M059J (cell line): ENCODE measurements at places on chromosomes 3 and 15.

DNA sequence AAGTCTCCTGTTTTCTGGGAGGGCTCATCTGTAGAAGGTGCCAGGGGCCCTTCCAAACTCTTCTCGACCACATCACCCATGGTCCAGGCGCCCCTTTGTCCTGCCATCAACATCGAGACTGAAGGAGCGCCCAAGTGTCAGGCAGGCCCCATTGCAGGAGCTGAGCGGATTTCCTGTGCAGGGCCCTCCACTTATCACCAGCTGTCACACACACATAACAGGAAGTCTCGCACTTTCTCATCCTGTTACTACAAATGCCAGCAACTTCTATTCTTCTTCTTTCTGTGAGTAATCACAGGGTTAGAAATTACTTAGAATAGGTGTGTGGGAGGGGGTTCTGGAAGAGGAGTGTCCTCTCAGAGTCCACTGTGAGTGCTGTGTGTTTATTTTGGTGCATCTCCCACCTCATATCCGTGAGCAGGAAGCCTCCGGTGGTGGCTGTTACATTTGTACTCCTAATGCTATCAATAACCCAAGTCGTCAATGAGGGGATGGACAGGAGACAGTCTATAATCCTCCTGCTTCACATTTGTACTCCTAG is at the start of gene KLHL6:
KLHL6 (minus strand) TSS at position 166 of the 541 bp plus-strand sequence; CDS start at position 113, 53 bp downstream.
- DNase-seq = no peak

GRCh38 chr3:146221276-146221675 is 29.6 kb downstream of the PLSCR4 start:
- DNase-seq = peak; percentile 28

GRCh38 chr3:27723001-27723445 is 900 bp upstream of the EOMES start:
- DNase-seq = no peak

- DNase-seq = no peak
Observed at GRCh38 chr3:197709135-197709534, 27.6 kb downstream of the RUBCN start.

DNA sequence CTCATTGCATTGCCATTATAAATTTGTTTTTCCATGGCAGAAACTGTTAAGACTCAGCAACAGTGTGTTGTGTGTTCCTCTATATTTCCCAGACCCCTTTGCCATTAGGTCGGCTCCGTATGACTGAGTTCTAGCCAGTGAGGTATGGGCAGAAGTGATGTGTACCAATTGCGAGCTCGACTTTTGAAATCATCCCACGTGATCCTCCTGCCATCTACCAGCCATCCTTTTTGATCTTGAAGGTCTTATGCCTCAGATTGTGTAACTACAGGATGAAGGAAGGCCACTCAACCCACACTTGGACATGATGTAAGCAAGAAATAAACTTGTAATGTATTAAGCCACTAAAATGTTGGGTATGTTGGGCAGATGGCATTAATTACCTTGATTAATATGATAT is 562.3 kb downstream of the PDCD6IP start:
- DNase-seq = no peak

DNA sequence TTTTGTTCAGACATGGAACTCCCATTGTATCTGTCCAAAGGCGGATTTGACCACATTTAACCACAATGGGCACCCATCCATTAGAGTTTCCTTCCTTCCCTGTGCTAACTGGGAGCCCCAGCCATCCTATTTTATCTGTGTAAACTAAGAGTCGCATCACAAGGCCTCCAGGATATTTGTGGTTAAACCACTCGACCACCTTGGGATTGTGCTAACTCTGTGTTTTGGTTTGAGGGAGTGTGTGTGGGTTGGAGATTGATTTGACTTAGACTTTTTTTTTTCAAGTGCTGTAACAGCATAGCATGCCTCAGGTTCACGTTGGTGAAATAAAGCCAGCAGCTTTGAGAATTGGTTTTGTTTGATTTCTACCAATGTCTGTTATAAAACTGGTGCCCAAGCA is 100.4 kb upstream of the TP63 start:
- DNase-seq = peak; percentile 94

DNA sequence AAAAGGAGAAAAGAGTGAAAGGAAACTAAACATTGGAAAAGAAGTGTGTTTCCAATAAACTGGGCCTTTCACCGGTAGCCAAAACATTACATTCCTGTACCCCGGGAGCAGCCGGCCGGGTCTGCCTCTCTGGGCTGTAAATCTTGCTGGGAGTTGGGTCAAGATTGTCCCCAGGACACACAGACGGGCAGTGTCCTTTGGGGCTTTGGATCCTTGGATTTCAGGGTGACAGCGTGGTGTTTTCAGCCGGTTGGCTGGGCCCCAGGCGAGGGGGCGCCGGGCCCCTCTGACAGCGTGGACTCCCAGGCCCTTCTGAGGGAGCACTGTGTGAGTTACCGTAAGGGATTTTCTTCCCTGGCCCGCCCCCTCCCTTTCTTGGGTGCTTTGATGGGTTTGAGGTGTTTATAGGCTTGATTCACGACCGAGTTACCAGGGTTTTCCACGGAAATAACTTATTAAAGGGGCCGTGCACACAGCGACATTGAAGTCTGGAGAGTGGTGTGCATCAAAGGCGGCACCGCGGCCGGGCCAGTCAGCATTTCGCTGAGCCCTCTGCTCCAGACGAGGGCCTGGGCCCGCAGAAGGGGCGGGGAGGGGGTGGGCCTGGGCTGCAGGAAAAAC is 27.4 kb downstream of the SMAD6 start:
- DNase-seq = no peak

GRCh38 chr3:156602424-156602823 is 47.5 kb upstream of the SSR3 start:
- DNase-seq = peak; percentile 62

DNA sequence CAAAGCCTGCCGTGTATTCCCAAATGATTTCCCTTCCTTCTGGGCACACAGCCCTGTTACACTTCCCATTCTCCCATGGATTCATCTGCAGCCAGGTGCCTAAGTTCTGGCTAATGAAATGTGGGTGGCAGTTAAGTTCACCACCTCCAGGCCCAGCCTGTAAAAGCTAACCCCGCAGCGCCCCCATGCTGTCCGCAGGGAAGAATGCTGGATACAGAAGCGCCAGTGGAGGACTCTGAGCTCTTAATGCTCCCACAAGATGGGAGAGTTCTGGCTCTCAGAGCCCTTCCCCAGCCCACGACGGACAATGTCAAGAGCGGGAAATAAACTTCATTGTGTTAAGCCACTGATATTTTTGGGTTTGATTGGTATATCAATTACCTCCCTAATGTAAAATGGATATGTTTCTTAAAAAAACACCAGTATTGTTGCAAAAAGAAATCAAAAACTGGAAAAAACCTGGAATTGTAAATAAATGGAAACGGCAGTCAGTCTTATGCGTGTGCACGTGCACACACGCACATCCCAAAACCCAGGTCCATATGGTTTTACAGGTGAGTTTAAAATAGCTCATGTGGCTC is 37.7 kb upstream of the FGD5 start:
- DNase-seq = peak; percentile 34

GRCh38 chr3:124791639-124792151 is 61.4 kb downstream of the UMPS start:
- DNase-seq = peak; percentile 98

- DNase-seq = no peak
Observed at GRCh38 chr3:89740080-89740880, 632.9 kb downstream of the EPHA3 start.

GRCh38 chr3:38743043-38743442 is 73.0 kb downstream of the SCN10A start:
- no peak for DNase-seq

- DNase-seq = no peak
Observed at GRCh38 chr15:38674448-38674847, 109.8 kb upstream of the RASGRP1 start.

GRCh38 chr3:151198849-151199248 is 4.2 kb downstream of the GPR171 start:
- DNase-seq = no peak

GRCh38 chr15:72227720-72228119 is 3.3 kb downstream of the PKM start:
- peak; percentile 36 for DNase-seq
